Nucleus accumbens (tissue), 56 donors: ENCODE measurements at places on chromosomes 11 and 22.

- no peak for DNase-seq
Measured at GRCh38 chr22:17743661-17744411, 30.4 kb downstream of the BID start.

DNA sequence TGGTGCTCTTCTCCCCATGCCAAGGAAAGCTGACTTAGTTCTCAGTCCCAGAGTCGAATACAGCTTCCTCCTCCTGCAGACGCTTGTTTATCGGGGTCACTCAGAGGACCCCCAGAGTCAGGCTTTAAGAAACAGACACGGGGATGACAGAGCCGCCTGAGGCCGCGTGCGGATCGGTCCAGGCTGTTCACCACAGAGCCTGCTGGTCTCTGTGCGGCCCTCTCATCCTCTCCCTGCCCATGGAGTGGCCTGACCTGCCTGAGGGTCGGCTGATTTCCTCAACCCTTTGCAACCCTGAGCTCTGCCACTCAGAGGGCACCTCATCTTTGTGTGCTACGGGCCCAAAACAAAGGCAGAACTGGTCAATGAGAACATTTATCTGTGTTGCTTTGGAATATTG lies 2.1 kb downstream of the GAL start:
- DNase-seq, result no peak

- DNase-seq, result no peak
Measured at GRCh38 chr11:46100670-46101069, 20.6 kb downstream of the PHF21A start.

GRCh38 chr11:43578346-43579170 lies 102.0 kb upstream of the HSD17B12 start:
- DNase-seq, result no peak

DNA sequence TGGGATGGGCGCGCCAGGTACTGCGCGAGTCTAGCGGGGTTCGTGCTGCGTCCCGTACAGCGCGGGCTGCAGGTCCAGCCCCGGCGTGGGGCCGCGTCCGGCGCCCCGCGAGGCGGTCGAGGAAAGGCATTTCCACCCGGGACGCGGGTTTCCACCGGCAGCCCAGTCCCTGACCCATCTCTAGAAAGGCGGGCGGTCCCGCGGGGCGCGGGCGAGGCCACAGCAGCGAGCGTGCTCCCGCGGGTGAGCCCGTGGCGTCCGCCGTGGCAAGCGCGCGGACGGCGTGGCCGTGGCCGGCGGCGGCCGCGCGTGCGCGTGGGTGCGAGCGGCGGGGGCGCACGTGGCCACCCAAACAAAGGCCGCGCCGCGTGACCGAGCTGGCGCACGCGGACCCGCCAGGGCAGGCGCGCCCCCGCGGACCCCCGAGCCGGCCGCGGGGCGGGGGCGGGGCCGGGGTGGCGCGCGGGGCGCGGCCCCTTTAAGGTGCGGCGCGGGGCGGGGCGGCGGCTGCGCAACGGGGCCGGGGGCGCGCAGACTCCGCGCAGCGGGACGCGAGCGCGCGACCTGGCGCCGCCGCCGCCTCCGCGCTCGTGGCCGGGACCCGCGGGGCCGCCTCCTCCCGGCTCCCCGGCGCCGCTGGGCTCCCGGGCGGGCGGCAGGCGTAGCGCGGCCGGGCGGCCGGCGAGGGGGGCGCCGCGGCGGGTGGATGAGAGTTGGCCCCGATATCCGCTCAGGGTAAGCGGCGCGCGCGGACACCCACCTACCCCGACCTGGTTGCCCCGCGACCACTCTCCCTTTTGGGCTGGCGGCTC lies 39.3 kb upstream of the CELSR1 start:
- DNase-seq, result peak; percentile 60

DNA sequence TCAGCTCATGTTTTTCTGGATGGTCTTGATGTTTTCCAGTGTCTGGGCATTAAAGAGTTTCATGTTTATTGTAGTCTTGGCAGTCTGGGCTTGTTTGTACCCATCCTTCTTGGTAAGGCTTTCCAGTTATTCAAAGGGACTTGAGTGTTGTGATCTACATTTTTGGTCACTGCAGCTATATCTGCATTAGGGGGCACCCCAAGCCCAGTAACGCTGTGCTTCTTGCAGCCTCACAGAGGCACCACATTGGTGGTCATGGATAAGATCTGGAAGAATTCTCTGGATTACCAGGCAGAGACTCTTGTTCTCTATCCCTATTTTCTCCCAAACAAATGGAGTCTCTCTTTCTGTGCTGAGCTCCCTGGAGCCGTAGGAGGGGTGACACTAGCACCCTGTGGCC lies 451.5 kb upstream of the FAT3 start:
- no peak for DNase-seq
